ENCODE measurements at places on chromosomes 5 and 9.

GRCh38 chr5:103027267-103027666 is 92.7 kb downstream of the GIN1 start:
- DNase-seq, result no peak

- DNase-seq, result no peak
These were observed 93.1 kb downstream of the JAKMIP2 start for GRCh38 chr5:147689426-147689825.

- peak; percentile 49 for DNase-seq
These were observed 624 bp upstream of the RETREG1 start for GRCh38 chr5:16617274-16617968.

DNA sequence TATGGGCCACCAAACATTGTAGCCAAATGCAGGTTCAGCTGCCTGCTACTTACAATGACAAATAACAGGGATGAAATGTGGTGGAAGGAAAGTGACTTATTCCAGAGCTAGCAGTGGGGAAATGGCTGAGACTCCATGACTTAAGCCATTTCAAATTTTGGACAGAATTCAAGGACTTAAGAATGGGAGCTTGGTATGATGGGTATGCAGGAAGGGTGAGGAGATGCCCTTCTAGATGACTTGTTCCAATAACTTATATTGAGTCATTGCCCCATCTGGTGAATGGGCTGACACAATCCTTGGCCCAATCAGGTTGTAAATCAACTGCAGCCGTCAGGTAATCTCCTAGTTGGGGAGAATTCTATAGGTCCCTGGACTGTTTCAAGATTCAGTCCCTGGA is 230.7 kb upstream of the SGCD start:
- no peak for DNase-seq

- DNase-seq, result no peak
These were observed 24.1 kb downstream of the CARTPT start for GRCh38 chr5:71743155-71743554.

DNA sequence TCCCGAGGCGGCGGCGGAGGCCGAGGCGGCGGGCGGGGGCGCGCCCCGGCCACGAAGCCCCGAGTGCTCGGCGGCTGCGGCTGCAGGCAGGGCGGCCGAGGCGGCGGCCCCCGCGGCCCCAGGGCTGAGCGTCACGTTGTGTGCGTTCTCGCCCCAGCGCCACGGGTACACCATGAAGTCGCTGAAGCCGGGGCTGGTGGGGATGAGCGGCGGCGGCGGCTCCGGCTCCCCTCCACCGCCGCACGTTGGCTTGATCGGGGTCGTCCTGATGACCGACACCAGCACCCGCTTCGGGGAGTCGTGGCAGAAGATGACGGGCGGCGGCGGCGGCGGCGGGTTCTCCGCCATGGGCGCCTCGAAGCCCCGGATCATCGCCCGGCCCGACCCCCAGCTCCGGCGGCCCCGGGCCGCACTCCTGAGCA is 498 bp downstream of the ZNF367 start:
- DNase-seq, result peak; percentile 39

DNA sequence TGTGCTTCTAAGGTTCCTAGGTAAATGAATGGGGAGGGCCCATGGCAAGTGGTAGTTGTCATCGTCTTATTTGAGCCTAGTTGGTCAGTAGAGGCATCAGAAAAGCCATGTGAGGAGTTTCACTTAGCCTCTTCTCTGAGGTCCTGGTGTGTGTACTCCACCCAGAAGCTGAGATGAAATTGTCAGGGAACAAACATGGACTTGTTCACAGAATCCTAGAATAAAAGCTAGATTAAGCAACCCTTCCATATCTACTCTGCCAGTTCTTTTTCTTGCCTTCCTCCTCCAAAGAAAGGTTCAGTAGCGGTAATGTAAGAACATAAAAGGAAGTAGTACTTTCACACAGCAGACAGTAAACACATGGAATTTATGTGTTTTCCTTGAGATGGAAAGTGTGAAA is 70.4 kb downstream of the ARHGAP26 start:
- no peak for DNase-seq

DNA sequence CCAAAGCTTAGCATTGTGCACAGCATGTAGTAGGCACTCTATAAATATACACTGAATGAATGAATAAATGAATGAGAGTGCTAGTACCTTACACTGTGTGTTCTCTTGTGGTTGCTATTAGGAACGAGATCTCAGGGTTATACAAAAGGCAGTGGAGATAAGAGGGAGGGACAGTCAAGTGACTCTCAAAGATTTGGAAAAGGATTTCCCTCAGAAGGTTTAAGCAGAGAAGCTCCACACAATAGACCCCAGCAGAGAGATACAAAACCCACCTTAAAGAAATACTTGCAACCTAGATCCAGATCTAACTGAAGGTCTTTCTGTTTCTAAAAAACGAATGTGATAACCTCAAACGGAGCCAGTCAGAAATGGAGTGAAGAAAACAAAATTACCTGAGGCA is 11.8 kb upstream of the EFNA5 start:
- DNase-seq, result no peak

- DNase-seq, result no peak
These were observed 237.2 kb downstream of the FBXL7 start for GRCh38 chr5:15737036-15737821.

DNA sequence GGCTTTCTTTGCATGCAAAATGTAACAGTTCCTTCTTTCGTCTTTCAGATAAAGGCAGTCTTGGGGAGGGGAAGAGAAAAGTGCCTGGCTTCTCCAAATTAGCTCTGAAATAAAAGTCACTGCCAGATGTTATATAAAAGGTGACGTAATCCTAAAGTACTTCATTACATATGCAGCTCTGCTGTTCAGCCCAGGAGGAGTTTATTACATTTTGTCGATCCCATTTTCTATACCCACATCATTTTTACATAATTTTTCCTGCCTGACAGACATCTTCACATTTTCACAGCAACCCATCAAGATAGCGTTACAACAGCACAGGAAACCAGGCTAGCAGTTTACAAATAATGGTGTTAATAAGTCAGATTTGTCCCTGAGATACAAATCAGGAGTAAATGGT is 86.7 kb upstream of the SLC30A5 start:
- DNase-seq, result no peak

DNA sequence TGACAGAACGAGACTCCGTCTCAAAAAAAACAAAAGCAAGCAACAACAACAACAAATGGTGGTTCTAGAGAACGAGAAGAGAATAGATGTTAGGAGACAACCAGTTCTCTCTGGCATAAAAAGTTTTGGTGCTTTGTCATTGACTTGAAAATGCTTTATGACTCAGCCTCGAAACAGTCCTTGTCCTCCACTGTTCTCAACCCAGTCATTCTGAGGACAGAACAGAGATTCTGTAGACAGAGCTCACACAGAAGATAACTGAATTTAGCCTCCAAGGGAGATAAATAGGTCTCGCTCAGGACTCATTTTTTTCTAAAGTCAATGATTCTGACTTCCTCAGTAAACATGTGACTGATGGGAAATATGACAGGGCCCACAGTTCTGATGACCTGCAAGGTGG is 76.0 kb upstream of the FSTL4 start:
- DNase-seq, result no peak
